CD4-positive, alpha-beta T cell treated with Interleukin-21 for 1 hour (primary cell): ENCODE measurements at places on chromosomes 4 and X.
A peak's percentile ranks its signal among the peaks of the same experiment; 100 is the strongest.

DNA sequence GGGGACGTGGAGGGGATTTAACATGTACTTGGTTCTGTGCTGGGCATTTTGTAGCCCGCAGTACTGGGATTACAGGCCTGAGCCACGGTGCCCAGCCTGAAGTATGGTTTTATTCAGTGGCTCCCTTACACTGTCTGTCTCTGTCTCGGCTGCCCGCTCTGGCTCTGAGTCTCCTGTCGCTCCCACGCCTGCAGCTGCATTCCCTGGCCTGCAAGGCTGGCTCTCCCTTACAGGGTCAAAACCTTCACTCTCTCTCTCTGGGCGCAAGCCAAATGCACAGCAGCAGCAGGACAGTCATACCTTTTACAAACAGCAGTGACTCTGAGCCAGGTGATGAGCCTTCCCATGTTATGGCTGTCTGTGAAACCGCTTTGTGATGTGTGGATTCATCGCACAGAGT is 72.1 kb downstream of the HTRA3 start:
- no peak for DNase-seq

- DNase-seq, result peak; percentile 71
Observed at GRCh38 chrX:12771445-12772069, 19.7 kb upstream of the PRPS2 start.

GRCh38 chrX:65695849-65696449 is 28.5 kb downstream of the MSN start:
- no peak for DNase-seq

- no peak for DNase-seq
Observed at GRCh38 chr4:11469650-11470437, 41.1 kb upstream of the HS3ST1 start.

- DNase-seq, result no peak
Observed at GRCh38 chr4:129230846-129231245, 134.9 kb downstream of the C4orf33 start.

- DNase-seq, result no peak
Observed at GRCh38 chr4:141932490-141932889, 296.1 kb downstream of the IL15 start.

- DNase-seq, result no peak
Observed at GRCh38 chr4:6466756-6467381, 5.5 kb downstream of the PPP2R2C start.

- DNase-seq, result no peak
Observed at GRCh38 chr4:74805601-74806000, 11.3 kb upstream of the BTC start.

DNA sequence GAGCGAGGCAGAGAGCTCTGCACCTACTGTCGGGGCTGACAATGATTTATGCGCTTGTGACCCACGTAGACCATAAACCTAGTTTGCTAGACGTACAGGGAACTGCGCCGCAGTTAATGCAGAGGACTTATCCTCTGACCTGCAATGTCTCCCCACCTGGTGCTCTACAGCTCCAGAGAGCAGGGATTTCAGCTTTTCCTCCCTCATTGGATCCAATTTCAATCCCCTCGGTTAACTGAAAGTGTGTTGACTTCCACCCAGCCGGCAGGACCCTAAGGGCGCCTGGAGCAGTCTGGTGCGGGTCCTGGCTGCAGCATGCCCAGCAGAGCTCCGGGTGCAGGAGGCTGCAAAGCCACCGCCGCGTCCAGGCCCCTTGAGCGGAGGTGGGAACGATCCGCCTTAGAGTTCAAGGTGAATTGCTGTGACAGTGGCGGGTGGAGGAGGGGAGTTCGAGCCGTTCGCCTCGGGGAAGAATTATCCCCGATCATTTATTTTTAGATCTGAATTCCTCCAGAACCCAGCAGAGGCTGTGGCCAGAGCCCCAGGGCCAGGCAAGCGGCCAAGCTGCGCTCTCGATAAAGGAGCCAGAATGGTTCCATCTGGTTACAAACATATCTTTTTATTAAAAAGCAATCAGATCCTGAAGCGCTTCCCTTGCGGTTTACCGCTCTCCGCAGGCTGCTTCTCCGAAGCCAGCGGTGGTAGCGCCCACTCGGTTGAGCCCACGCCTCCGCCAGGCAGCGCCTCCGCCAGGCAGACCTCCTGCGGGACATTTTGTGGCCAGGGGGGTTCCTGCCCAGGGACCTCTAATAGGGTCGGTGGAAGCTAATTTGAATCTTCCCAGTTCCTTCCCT is 66.0 kb downstream of the FBXO8 start:
- DNase-seq, result peak; percentile 20

DNA sequence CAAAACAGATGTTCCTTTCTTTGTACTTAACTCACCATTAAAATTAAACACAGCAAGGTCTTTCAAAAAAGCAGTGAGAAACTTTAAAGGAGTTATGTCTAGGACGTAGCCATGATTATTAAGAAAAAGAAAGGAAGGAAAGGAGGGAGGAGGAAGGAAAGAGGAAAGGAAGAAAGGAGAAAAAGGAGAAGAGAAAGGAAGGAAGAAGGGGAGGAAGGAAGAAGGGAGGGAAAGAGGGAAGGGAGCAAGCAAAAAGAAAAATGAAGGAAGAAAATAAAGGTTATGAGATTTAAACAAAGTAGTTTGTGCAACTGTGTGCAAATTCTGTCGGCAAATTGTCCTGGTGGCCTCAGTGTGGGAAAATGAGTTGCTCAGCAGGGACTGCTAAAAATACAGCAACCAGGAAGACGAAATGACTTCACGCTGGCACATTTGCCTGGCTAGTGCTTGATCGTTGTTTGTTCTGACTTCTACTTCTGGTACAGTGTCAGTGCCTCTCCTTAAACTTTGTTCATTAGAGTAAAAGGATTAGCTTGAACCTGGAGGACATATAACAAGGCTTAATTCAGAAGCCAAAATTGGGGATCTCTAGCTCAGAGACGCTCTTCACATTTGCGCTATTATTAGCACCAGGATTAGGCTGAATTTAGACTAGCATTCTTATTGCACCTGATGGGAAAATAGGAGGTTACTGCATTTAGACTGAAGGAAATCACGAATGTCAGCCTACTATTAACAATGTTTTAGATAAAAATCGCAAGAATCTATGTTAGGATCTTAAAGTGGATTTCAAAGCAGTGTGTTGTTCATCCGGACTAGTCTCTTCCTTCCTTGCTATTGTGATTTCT is 81.2 kb downstream of the DCK start:
- no peak for DNase-seq

GRCh38 chr4:159410076-159410777 is 307.3 kb downstream of the RAPGEF2 start:
- no peak for DNase-seq

DNA sequence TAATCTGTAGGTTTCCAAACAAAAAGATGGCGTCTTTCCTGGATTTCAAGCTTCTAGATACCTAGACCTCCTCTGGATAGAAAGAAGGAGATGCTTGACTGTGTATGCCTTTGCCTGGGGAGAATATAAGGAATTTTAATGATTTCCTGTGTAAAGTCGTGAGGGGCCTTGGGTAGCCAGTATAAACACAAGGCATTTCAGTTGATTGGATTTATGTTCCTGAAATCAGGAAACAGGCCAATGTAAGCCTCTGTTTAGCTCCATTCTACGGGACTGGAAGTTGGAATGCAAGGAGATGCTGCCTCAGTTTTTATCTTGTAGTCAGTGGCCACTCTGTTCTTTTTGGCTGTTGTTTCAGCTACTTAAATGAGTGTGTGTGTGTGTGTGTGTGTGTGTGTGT is 137.2 kb downstream of the GUCY2F start:
- DNase-seq, result no peak

- no peak for DNase-seq
Observed at GRCh38 chr4:83704786-83705185, 168.9 kb downstream of the GPAT3 start.

DNA sequence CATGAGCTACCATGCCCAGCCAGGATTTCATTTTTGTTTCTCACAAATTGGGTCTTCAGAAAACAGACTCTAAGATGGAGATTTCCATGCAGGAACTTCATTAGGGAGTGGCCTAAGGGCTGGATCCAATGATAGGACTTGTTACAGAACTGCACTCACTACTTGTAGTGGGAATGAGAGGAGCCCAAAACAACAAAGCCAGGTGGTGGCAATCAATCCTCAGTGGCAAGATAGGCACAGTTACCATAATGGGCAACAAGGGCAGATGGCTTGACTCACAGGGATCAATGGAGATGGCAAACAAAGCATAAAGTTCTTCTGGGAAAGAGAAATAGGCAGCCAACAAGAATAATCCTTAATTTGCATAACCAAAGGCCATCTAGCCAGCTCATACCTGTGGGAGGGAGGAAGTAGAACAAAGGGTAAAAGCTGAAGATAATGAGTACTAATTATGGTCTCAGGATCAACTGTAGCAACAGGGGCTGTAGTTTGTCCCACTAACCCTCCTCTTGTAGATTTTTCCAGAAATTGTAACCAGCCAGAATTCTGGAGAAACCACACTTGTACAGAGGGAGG is 72.8 kb upstream of the MAPK10 start:
- no peak for DNase-seq

- DNase-seq, result no peak
Observed at GRCh38 chr4:3607690-3608552, 75.7 kb upstream of the LRPAP1 start.

GRCh38 chr4:97866821-97867556 is 276.3 kb downstream of the STPG2 start:
- DNase-seq, result no peak

GRCh38 chr4:52317981-52318380 is 266.9 kb downstream of the SPATA18 start:
- DNase-seq, result no peak

- no peak for DNase-seq
Observed at GRCh38 chr4:70801265-70801809, 38.4 kb downstream of the GRSF1 start.

- DNase-seq, result peak; percentile 47
Observed at GRCh38 chr4:89158884-89159503, 47.7 kb downstream of the TIGD2 start.

- DNase-seq, result peak; percentile 8
Observed at GRCh38 chrX:20217271-20217670, 49.4 kb downstream of the RPS6KA3 start.

- no peak for DNase-seq
Observed at GRCh38 chr4:33073811-33074210, 2353.6 kb downstream of the PCDH7 start.

- no peak for DNase-seq
Observed at GRCh38 chr4:4899202-4899925, 39.9 kb downstream of the MSX1 start.

GRCh38 chrX:85111347-85111746 is 107.7 kb downstream of the APOOL start:
- no peak for DNase-seq

- no peak for DNase-seq
Observed at GRCh38 chr4:6280365-6280996, 10.8 kb downstream of the WFS1 start.

- peak; percentile 88 for DNase-seq
Observed at GRCh38 chr4:81491943-81492342, 20.2 kb upstream of the RASGEF1B start.

GRCh38 chr4:90799895-90800294 is 672.7 kb downstream of the CCSER1 start:
- no peak for DNase-seq

- DNase-seq, result no peak
Observed at GRCh38 chrX:106931831-106932491, 11.8 kb downstream of the CLDN2 start.

GRCh38 chr4:164924670-164925238 is 47.8 kb downstream of the APELA start:
- DNase-seq, result no peak

DNA sequence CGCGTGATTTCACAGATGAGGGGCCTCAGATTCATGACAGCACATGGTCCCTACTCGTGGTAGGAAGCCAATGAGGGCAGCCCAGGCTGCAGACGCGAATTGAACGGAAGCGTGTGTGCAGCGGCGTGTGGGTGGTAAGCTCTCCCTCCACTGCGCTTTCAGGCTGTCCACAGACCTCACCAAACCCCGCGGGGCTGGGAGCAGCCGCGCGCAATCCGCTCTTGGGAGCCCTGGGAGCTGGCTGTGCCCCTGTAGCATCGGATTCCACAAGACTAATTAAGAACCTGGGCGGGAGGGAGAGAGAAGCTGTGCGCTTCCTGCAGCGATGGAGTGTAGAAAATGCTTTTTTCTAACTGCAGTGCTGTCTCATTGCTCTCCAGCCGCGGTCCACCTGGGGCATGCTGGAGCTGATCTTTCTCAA is 134.9 kb downstream of the STOX2 start:
- no peak for DNase-seq

GRCh38 chrX:109656774-109657173 is 31.8 kb upstream of the KCNE5 start:
- no peak for DNase-seq

- no peak for DNase-seq
Observed at GRCh38 chr4:111405989-111406388, 739.3 kb upstream of the FAM241A start.

GRCh38 chr4:123256901-123257300 is 139.7 kb upstream of the SPRY1 start:
- DNase-seq, result no peak

DNA sequence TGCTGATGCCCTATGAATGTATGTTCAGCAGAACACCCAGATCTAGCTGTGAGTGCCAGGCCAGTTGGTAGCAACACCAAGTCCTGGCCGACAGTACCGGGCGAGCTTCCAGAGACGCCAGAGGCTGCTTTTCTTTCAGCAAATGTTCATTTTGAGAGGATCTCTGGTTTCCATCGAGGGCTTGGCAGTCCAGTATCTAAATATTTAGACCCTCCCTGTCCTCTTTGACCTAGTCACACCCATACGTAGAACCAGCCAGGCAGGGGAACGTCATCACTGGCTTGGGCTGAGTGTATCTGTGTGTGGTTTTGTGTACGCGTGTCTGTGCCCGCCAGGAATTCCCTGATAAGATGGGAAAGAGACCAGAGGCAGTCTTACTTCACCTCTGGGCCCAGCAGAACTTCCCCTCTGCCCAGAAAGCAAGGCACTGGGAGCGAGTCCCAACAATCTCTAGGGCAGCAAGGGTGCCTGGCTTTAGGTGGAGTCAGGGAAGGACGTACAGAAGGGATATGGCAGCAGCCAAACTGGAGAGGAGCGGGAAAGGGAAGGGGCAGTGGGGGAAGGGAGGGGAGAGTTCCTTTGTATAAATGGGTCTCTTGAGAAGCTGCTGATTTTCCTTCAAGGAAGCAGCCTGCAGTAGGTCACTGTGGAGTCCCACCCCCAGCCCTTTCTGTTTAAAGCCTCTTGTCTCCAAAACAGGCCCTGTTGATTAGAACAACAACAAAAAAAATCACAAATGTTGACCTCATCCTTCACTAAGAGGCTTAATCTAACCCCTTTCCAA is 15.0 kb upstream of the ELF4 start:
- DNase-seq, result no peak

DNA sequence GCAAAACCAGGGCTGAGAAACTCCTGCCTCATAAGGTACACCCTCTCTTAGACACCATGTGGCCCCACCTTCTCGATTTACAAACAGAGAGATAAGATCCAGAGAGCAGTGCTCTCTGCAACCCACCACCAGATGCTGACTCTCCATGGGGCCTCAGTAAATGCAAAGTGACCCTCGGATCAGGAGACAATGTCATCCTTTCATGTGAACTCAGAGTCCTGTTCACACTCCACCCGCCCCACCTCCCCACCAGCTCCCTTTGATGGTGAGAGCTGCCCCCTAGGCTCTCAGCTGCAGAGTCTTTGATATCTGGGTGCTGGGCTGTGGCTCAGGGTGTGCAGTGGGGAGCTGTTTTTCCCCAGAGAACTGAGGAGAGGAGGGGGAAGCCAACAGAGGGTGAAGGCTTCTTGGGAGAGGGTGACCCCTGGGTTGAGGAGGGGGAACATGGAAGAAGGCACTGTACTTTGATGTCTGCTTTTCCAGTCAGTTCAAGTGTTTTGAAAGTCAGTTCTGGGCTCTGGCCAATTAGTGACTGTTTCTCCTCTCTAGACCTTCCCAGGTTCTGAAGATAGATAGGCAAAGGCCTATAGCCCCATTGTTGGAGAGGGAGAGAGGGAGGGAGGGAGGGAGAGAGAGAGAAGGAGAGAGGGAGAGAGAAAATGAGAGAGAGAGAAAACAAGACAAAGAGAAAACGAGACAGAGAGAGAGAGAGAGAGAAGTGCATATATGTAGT is 88.2 kb downstream of the SCD5 start:
- no peak for DNase-seq
